Stimulated activated naive B cell treated with anti-CD40 and anti-IgM and Interleukin-4, amounts not matched to agents 10 μg/mL and 1 μg/mL and 100 μg/mL, for 72 hours (primary cell): ENCODE measurements at places on chromosomes 6 and 20.

DNA sequence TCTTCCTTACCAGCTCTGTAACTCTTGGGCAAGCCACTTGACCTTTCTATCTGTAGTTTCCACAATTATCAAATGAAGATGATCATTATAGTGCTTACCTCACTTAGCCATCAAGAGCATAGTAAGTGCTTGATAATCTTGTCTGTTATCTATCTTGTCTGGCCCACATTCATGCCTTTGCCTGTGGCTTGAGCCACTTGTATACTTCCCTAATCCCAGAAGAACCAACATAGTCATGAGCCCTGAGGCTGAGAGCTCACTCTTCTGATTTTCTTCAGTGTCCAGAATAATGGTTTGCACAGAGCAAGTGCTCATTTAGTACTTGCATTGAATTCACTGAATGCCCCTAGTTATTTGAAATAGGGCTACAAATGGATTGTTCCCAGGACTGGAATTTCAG, 108.2 kb downstream of the SASH1 start:
- no peak for DNase-seq

- DNase-seq = no peak
Observed at GRCh38 chr6:9657994-9658393, 756.9 kb downstream of the TFAP2A start.

- DNase-seq = no peak
Observed at GRCh38 chr6:160118620-160119229, 2.9 kb upstream of the SLC22A1 start.

- DNase-seq = no peak
Observed at GRCh38 chr6:161117308-161117707, 125.7 kb downstream of the MAP3K4 start.

DNA sequence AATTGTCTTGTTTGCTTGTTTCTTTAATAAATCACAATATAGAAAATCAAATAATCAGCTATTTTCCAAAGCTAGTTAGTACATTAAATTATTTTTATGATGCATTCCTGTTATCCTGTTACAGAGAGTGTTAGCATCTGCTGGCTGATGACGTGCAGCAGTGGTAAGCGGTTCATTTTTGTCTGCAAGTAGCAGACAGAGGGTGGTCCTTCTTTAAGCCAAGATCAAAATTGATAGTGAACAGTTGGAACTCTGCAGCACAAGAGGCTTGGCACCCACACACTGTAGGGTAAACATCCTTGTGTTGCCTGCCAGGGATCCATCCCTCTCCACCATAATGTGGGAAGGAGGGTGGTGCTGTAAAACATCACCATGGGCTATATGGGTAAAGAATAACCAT, 158.3 kb downstream of the FRK start:
- no peak for DNase-seq

- DNase-seq = no peak
Observed at GRCh38 chr6:20259316-20260049, 47.2 kb upstream of the MBOAT1 start.

GRCh38 chr20:25686081-25687067, 10.3 kb downstream of the ZNF337 start:
- no peak for DNase-seq

- DNase-seq = no peak
Observed at GRCh38 chr6:104704191-104704590, 155.5 kb downstream of the HACE1 start.

DNA sequence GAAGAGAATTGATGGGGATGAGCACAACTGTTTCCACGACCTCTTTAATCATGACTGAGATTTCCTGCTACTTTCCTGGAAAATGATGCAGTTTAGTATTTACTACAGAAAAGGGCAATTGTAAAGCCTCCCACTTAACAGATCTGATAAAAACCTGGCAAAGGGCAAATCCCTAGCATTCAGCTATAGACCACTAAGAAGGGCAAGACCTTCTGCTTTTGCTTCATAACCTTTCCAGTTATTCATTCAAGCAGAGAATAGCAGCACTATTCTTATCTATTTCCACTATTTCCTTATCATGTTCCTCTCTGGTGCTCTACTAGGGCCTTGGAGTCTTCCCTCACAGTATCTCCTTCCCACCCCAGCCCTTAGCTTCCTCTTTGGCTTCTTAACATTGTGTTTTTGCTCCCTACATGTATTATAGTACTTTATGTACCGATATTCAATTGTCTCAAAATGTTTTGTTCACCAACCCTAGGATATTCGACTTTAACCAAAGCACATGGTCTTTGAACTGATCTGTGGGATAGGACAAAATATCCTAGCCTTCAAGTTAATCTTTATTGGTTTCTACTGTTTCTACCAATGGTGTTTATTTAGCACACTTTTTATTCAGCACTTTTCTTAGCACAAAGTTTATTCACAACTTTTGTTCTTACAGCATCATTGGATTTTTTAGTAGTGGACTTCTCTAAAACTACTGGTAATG, 32.7 kb upstream of the MANEA start:
- DNase-seq = no peak

GRCh38 chr6:36836111-36837021, 2.9 kb downstream of the CPNE5 start:
- DNase-seq = no peak

GRCh38 chr6:11478586-11478985, 59.0 kb upstream of the TMEM170B start:
- no peak for DNase-seq

DNA sequence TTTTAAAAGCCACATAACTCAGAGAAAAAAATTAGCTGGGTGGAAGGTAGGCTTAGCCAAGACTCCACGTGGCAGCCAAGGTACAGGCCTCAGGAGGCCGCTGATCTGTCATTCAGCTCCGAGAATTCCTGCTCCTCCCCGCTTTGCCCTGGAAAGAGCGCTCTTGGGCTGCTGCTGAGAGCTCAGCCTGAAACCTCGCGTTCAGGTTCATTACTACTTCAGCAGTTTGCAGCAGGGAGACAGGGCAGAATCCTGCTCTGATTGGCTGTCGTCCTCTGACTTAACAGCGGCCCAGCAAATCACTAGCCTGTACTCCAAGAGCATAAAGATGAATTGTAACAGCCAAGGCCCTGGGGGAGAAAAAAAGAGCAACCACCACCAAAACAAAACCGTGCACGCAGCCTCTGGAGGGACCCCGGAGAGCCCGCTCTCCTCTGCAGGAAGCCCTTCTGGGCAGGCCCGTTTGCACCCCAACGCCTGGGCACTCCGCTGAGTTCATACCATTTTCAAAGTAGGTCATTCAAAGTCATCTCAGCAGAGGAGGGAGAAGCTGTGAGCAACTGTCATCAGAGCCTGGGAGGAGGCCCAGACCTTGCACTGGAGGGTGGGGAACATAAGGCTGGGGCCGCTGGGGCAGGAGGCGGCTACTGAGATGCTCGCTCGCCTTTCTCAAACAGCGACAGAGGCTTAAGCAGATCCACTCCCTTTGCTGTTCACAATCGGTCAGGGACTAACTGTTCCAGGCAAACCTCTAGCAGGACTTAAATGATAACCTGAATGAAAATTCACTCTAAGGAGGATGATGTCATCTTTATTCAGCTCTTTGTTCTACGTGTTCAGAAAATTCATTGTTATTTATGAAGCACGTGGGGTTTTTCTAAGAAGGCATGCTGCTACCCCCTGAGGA, 42.3 kb upstream of the ATXN1 start:
- DNase-seq = no peak
